ENCODE measurements at places on chromosomes 2 and 18. TPM values are rescaled to one million over a fixed set of nuclear protein-coding genes. Genes with fewer than 3 reads are reported as not detected.

PAPOLG gene
- 16.2 TPM for total RNA-seq

DNA sequence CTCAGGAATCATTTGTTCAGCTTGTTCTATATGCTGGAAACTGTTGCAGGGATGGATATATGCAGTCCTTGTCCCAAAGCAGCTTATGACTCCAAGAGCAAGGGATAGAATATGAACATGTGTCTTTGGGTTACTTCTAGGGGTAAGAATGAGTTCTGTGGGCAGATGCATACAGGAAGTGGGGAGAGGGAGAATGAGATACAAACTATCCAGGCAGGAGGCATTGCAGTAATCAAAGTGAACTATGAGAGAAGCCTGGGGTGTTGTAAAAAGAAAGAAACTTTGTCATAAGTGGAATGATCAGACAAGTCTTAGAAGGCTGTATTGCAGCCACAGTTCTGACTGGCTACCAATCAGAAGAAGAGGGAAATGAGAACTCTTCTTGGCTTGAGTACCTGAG, 44.8 kb upstream of the RAB6D start:
- no peak for DNase-seq

DNA sequence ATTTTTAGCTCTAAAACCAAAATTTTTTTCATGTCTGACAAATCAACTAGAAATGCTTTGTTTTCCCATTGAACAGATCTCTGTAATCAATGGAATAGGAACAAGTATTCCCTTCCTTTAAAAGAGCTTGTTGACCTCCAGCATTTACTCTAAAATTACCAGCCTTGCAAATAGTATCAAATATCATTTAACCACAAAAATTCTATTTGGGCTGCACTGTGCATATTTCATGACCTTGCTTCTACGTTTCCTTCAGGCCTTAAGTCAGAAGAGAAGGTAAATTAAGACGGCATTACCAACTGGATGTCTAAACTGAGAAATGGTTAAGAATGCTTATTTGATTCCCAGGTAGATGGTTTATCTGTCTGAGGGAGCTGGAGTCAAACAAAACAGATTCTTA, 33.3 kb upstream of the NRXN1 start:
- no peak for DNase-seq

DNA sequence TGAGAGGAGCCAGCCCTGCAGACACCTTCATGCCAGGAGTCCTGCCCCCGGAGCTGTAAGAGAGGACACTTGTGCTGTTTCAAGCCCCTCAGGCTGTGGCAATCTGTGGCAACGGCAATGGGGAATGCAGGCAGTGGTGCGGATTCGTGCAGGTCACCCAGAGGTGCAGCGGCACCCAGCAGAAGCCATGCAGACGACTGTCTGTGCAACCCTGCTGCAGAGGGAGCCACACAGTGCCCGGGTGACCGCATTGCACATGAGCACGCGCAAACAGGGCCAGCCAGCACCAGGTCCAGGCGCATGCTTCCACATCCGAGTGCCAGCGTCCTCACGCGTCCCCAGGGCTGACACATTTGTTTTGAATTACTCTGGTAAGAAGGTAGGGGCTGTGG, 84.8 kb upstream of the GPC1 start:
- DNase-seq: no peak

DNA sequence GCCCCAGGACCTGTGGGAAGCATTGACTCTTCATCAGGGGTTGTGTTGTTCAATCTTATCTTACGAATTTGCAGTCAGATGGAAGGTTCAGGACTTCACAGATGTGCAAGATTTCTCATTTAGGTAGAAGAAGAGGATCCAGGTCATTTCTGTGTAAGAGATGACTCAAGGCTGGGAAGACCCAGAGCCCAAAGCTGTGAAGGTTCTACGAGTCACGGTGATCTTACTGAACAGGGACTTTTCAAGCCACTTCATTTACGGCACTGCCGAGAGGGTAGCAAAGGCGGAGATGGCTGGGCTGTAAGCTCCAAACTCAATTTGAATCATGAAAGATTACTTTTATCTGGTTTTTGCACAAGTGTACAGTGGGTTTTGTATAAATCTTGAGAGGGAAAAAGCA, 228.0 kb upstream of the MEX3C start:
- DNase-seq: no peak

DYNC1I2 gene
- total RNA-seq: 115 TPM

HTRA2 gene
- 42.7 TPM for total RNA-seq

DNA sequence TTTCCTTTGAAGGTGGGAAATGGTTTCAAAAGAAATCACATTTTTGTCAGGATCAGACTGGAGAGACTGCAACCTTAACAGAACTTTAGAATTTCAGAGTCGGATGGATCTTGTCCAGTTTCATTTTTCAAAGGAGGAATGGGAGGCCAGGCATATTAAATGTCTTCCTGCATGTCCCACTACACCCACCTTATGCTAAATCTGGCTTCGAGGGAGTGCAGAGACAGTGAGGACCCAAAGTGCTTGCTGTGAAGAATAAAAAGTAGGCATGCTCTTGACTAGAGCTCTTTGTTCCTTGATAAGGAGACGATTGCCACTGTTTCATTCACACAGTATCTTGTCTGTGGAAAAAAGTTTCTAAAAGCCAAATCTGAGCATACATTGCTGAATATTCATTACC, 197.6 kb downstream of the SLC4A3 start:
- no peak for DNase-seq
